ENCODE measurements at places on chromosomes 4 and X. TPM values are rescaled to one million over a fixed set of nuclear protein-coding genes. Genes with fewer than 3 reads are reported as not detected.

The SPACA5B gene
- not detected for total RNA-seq

The CT45A5 gene
- total RNA-seq, result 1.0 TPM

The ITGB1BP2 gene
- 0.77 TPM for total RNA-seq

GRCh38 chr4:8779490-8779932 is 92.1 kb downstream of the HMX1 start:
- peaks cover 2% of the 10 kb centered on the region for H3K27me3 ChIP-seq
- no peak overlapping the region for H3K4me3 ChIP-seq
- no peak overlapping the region for H3K27ac ChIP-seq
- H3K4me1 ChIP-seq, result no peaks in the 10 kb centered on the region

DNA sequence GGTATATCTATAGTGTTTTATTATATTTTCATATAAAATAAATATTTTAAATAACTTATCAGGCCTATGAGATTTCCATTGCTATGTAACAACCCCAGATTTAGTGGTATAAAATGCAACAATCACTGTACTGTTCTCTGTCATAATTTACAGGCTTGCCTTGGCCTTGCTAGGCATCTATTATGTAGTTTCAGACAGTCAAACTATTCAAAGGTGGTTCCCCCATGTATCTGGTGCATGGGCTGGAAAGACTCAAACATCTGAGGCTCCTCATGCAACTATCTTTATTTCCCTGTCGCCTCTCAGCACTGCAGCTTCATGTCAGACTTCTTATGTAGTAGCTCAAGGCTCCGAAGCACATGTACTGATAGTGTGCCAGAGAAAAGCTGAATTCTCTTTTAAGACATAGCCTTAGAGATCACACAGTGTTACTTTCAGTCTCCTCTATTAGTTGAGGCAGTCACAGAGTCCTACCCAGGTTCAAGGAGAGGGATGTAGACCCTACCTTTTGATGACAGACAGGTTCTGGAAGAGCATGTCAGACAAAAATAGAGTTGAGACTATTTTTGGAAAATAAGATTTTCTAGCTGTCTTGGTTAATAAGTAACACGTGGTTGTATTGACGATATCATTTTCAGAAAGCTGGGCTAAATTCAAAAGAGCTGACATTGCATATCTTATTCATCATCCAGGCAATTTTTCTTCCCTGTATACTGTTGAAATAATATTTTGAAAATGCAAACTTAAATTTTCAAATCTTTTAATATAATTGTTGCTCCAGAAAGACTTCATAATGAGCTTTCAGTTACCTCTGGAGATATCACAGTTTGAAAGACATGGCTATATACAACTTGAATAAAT is 19.4 kb downstream of the MTTP start:
- H3K27ac ChIP-seq, result no peak overlapping the region
- no peaks in the 10 kb centered on the region for H3K27me3 ChIP-seq
- H3K36me3 ChIP-seq, result no peaks in the 10 kb centered on the region

DNA sequence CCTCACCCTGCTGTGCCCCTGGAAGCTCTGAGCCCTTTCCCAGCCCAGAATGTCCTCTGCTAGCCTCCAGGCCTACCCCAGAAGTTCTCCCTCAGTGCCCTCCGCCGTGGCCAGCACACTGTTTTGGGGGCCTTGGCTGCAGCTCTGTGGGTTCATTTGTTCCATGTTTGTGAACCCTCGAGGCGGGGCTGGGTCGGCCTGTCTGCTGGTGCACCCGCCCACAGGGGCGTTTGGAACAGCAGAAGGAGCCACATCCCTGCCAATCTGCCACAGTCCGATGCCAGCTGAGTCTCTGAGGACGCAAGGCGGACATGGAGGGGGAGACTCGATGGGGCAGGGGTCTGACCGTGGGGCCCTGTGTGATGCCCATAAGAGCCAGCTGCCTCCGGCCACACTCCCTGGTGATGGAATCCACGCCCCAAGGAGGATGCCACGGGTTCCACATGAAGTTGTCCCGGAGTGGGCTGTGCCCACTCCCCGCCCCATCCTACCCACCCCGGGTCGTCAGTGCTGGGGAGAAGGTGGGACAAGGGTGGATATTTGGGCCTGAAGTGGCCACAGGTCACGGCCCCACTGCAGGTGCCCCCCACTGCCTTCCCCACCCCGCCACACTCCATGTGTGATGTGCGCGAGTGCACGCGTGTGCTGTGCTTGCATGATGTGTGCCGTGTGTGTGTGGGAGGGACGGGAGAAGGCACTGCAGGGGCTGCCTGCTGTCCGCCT is 7.1 kb downstream of the ATP5ME start:
- no peaks in the 10 kb centered on the region for H3K4me1 ChIP-seq
- DNase-seq, result no peak
- H3K27ac ChIP-seq, result no peak overlapping the region
- no peaks in the 10 kb centered on the region for H3K27me3 ChIP-seq
- no peak overlapping the region for H3K4me3 ChIP-seq
- H3K36me3 ChIP-seq, result peaks cover 5% of the 10 kb centered on the region

DNA sequence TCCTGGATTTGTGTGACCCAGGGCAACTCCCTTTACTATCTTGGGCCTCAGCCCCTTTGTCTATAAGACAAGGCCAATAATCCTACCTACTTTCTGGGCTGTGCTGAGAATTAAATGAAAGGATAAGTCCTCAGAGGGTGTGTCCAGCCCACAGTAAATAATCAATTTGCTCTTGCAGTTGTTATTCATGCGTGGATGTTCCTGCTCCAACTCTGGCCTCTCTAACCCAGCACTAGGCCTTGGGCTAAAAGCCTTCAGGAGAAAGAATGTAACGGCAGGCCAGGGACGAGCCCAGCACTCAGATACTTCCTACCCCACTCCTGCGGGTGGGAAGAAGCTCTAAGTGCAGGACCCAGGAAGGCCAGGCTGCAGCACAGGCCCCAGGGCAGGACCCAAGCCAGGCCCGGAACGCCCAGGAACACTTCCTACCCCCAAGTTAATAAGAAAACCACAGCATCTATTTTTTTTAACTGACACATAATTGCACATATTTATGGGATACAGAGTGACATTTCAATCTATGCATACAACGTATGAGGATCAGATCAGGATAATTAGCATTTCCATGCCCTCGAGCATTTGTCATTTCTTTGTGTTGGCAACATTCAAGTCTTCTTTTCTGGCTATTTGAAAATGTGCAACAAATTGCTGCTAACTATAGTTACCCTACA is 179.6 kb upstream of the RBPJ start:
- peak overlapping the region; percentile 65 for H3K27ac ChIP-seq
- H3K27me3 ChIP-seq, result no peaks in the 10 kb centered on the region
- no peaks in the 10 kb centered on the region for H3K36me3 ChIP-seq
- peaks cover 17% of the 10 kb centered on the region for H3K4me1 ChIP-seq

The TXK gene
- 0.46 TPM for total RNA-seq

The ETDB gene
- not detected for total RNA-seq

The PLAC8 gene
- total RNA-seq, result 2.6 TPM

- H3K27ac ChIP-seq, result no peak overlapping the region
- H3K36me3 ChIP-seq, result no peaks in the 10 kb centered on the region
- H3K27me3 ChIP-seq, result no peaks in the 10 kb centered on the region
- no peak for DNase-seq
- H3K4me3 ChIP-seq, result no peak overlapping the region
Measured at GRCh38 chr4:38523054-38523453, 140.9 kb upstream of the KLF3 start.

- no peaks in the 10 kb centered on the region for H3K4me1 ChIP-seq
- no peak for DNase-seq
- no peaks in the 10 kb centered on the region for H3K36me3 ChIP-seq
- H3K27me3 ChIP-seq, result no peaks in the 10 kb centered on the region
- H3K27ac ChIP-seq, result no peak overlapping the region
Measured at GRCh38 chrX:130909469-130910136, 6.6 kb upstream of the ENOX2 start.

GRCh38 chr4:101037249-101037648 is 310.1 kb downstream of the PPP3CA start:
- no peak overlapping the region for H3K27ac ChIP-seq
- H3K27me3 ChIP-seq, result no peaks in the 10 kb centered on the region
- H3K4me3 ChIP-seq, result no peak overlapping the region
- no peaks in the 10 kb centered on the region for H3K4me1 ChIP-seq

The VCX3A gene
- total RNA-seq, result 18.1 TPM

The CNGA1 gene
- total RNA-seq, result 5.7 TPM

The TSPAN6 gene
- total RNA-seq, result 34.9 TPM

GRCh38 chr4:123050018-123050417 is 127.6 kb upstream of the NUDT6 start:
- H3K36me3 ChIP-seq, result no peaks in the 10 kb centered on the region
- H3K4me3 ChIP-seq, result no peak overlapping the region
- no peaks in the 10 kb centered on the region for H3K27me3 ChIP-seq
- H3K27ac ChIP-seq, result no peak overlapping the region

DNA sequence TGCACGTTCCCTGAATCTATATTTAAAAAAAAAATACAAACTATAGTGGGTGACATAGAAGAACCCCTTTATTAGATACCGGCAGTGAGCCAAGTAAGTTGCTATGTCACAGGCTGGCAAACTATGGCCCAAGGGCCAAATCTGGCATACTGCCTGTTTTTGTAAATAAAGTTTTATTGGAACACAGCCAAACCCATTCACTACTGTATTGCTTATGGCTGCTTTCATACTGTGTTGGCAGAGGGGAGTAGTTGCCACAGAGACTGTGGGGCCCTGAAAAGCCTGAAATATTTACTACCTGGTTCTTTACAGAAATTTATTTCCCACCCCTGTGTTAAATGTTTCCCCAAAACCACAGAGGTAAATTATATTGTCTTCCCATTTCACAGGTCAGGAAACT is 71.2 kb upstream of the EGFL6 start:
- no peaks in the 10 kb centered on the region for H3K27me3 ChIP-seq
- H3K36me3 ChIP-seq, result no peaks in the 10 kb centered on the region
- H3K4me1 ChIP-seq, result no peaks in the 10 kb centered on the region

The GSX2 gene
- not detected for total RNA-seq

DNA sequence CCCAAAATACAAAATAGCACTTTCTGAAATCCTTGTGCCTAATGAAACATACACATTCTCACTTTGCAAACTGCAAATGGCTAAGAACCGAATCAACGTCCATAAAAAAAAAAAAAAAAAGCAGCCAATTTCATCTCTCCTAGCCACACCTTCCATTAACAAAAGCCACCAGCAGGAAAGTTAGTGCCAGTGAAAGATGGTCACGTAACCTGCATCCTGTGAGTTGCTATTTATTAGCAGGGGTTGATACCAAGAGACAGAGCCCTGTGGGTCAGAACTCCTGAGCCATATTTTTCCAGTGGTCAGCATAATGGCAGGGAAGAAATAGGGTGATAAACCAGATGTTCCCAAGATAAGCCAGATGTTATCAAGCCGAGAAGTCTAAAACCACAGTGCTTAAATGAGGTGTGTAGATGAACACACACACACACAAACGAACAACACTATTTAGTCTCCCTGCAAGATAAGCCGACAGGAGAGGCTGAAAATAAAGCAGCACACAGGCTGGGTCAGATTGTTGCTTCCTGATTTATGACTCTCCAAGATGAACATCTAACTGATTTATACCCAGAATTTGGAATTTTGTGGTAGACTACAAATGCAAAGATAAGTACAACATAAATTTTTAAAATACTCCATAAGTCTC is 11.5 kb downstream of the PPARGC1A start:
- no peaks in the 10 kb centered on the region for H3K4me1 ChIP-seq
- DNase-seq, result no peak
- H3K4me3 ChIP-seq, result no peak overlapping the region
- no peak overlapping the region for H3K27ac ChIP-seq

- H3K36me3 ChIP-seq, result no peaks in the 10 kb centered on the region
- H3K4me3 ChIP-seq, result peak overlapping the region; percentile 41
- H3K27me3 ChIP-seq, result no peaks in the 10 kb centered on the region
- peak overlapping the region; percentile 80 for H3K27ac ChIP-seq
- H3K4me1 ChIP-seq, result no peaks in the 10 kb centered on the region
Measured at GRCh38 chrX:102599951-102600579, 750 bp downstream of the ARMCX5 start.

GRCh38 chrX:35380808-35381700 is 417.1 kb upstream of the MAGEB16 start:
- H3K4me1 ChIP-seq, result no peaks in the 10 kb centered on the region
- no peak for DNase-seq
- no peaks in the 10 kb centered on the region for H3K27me3 ChIP-seq
- H3K27ac ChIP-seq, result no peak overlapping the region
- no peaks in the 10 kb centered on the region for H3K36me3 ChIP-seq

- no peak overlapping the region for H3K4me3 ChIP-seq
- DNase-seq, result peak; percentile 5
- H3K27ac ChIP-seq, result no peak overlapping the region
Measured at GRCh38 chrX:50579955-50580354, 109.3 kb upstream of the DGKK start.

- H3K27me3 ChIP-seq, result no peaks in the 10 kb centered on the region
- H3K27ac ChIP-seq, result no peak overlapping the region
- no peak overlapping the region for H3K4me3 ChIP-seq
- DNase-seq, result no peak
- no peaks in the 10 kb centered on the region for H3K36me3 ChIP-seq
Measured at GRCh38 chr4:26912810-26913209, 52.2 kb downstream of the STIM2 start.

The SLC9A7 gene
- total RNA-seq, result 36.5 TPM

The SATL1 gene
- not detected for total RNA-seq

The FAAH2 gene
- total RNA-seq, result 31.7 TPM

GRCh38 chr4:93897559-93897958 is 69.0 kb downstream of the ATOH1 start:
- peaks cover 6% of the 10 kb centered on the region for H3K4me1 ChIP-seq
- no peak overlapping the region for H3K27ac ChIP-seq
- no peak for DNase-seq
- H3K27me3 ChIP-seq, result no peaks in the 10 kb centered on the region

GRCh38 chr4:159534655-159535054 is 431.8 kb downstream of the RAPGEF2 start:
- no peak for DNase-seq
- no peak overlapping the region for H3K27ac ChIP-seq
- no peaks in the 10 kb centered on the region for H3K27me3 ChIP-seq
- H3K4me1 ChIP-seq, result no peaks in the 10 kb centered on the region

DNA sequence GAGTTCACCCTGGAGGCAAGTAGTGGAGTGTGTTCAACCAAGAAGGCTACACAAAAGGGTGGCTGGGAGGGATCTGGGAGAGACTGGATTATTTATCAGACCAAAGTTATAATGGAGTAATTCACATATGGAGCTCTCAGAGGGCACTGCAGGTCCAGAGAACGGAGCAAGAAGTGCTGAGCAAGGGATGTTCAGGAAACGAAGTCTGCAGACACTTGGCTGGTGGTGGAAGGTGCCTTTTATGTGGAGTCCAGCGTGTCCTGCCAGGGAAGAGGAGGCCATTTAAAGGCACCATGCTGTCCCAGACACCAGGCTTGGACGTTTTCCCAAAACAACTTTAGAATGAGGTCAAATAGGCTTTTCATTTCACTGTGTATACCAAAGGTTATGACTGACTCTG is 130.1 kb downstream of the CEP135 start:
- H3K36me3 ChIP-seq, result no peaks in the 10 kb centered on the region
- H3K27ac ChIP-seq, result no peak overlapping the region
- no peak for DNase-seq

The GRID2 gene
- 11.0 TPM for total RNA-seq

DNA sequence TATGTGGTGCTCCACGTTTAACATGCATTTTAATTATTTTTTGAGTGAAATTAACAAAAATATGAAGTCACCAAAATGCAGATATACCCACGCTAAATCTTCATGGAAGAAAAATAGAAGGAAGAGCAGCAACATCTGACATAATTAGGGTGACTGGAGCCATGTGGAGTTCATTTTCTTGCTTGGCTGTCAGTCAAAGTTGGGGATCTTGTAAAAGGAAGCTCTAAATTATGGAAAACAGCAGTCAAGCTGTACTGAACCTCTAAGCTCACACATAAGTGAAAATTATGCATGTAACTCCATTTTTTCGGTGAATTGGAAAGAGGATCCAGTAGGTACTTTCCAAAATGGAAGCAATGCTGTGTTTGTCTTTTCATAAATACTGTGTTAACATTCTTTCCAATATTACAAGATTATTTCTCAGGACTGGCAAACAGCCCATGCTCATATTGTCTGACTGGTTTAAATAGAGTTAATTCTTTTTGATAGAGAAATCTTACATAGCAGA is 9.7 kb upstream of the PDGFC start:
- H3K27me3 ChIP-seq, result no peaks in the 10 kb centered on the region
- no peaks in the 10 kb centered on the region for H3K4me1 ChIP-seq
- no peak for DNase-seq
- no peak overlapping the region for H3K27ac ChIP-seq

Measured in prostate gland (tissue), 2 donors.